Pancreas (tissue), 10 donors: ENCODE measurements at places on chromosomes 4 and X.

GRCh38 chr4:107519053-107519452 lies 201.0 kb downstream of the PAPSS1 start:
- DNase-seq = no peak

GRCh38 chr4:91904556-91904955 lies 399.2 kb upstream of the GRID2 start:
- no peak for DNase-seq

DNA sequence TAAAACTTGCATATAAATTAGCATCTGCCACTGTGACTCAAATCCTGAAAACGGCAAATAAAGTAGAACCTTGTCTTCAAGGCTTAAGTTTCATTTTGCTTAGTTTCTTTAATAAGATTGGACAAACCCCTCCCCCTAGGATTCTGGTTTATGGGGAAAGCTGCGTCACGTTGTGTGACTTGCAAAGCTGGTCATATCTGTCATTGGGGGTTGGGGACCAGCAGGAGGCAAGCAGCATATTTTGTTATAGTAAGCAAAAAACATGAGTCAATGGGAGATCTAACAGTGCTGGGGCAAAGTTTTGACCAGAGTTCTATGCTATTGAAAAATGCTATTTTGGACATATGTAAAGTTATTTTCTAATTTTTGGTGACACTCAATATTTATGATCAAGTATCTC lies 407.3 kb downstream of the PCDH18 start:
- no peak for DNase-seq

GRCh38 chrX:119375561-119375960 lies 23.6 kb upstream of the SLC25A43 start:
- no peak for DNase-seq
